Myocyte (in vitro differentiated cells): ENCODE measurements at places on chromosomes 5 and 9.

DNA sequence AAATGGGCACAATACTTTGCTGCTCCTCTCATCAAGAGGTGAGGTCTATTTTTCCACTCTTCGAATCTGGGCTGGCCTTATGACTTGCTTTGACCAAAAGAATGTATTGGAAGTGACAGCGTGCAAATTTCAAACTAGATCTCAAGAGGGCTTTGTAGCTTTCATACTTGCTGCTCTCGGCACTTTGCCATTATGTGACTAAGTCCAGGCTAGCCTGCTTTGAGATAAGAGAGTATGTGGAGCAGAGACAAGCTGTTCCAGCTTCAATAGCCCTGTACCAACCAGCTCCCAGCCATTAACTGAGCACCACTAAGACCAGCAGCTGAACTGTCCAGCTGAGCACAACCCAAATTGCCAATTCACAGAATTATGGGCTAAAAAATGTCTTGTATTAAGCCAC is 124.6 kb downstream of the ACER2 start:
- DNase-seq, result no peak

- no peak for DNase-seq
Observed at GRCh38 chr5:94040591-94041148, 299.3 kb upstream of the POU5F2 start.

DNA sequence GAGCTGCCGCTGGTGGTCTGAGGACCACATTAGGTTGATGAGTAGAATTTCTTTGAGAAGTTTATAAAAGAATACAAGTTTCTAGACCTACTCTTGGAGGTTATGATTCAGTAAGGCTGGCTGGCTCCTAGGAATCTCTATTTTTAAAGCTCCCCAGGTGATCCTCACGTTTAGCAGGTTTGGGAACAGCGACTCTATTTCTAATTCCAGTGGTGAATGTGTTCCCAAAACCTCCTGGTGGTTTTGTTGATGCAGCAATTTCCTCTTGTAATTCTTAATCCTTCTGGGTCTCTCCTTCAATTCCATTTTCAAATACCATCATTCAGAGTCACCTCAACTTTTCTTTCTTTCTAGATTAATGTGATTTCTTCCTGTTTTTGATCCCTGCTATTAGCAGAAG is 215.9 kb upstream of the RFX3 start:
- DNase-seq, result no peak

DNA sequence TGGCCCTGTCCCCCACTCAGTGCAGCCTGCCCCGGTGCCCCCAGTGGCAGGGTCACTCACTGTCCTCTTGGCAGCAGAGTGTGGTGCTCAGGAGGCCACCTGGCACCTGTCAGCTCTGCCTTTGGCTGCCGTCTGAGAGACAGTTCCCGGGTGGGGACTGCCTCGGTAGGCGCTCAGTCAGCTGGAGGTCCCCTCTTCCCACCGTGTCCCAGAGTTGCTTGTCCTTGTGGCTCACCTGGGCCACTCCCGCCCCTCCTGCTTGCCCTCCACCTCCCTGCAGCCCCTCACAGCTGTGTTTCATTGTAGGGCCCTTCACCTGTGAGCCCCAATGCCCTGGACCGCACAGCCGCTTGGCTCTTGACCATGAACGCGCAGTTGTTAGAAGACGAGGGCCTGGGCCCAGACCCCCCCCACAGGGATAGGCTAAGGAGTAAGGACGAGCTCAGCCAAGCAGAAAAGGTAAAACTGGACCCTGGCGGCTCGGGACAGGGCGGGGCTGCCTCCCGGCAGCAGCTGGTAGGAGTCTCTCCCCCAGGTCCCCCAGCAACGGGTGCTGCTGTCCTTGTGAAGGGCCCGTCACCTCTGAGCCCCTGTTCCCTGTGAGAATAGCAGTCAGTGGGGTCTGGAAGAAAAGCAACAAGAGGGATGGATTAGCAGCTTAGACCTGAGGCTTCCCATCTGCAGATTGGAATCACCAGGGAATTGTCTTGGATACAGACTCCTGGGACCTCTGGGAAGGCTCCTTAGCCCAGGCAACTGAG is 122.7 kb downstream of the DAB2IP start:
- no peak for DNase-seq
